ENCODE measurements at places on chromosomes 1 and 21.

DNA sequence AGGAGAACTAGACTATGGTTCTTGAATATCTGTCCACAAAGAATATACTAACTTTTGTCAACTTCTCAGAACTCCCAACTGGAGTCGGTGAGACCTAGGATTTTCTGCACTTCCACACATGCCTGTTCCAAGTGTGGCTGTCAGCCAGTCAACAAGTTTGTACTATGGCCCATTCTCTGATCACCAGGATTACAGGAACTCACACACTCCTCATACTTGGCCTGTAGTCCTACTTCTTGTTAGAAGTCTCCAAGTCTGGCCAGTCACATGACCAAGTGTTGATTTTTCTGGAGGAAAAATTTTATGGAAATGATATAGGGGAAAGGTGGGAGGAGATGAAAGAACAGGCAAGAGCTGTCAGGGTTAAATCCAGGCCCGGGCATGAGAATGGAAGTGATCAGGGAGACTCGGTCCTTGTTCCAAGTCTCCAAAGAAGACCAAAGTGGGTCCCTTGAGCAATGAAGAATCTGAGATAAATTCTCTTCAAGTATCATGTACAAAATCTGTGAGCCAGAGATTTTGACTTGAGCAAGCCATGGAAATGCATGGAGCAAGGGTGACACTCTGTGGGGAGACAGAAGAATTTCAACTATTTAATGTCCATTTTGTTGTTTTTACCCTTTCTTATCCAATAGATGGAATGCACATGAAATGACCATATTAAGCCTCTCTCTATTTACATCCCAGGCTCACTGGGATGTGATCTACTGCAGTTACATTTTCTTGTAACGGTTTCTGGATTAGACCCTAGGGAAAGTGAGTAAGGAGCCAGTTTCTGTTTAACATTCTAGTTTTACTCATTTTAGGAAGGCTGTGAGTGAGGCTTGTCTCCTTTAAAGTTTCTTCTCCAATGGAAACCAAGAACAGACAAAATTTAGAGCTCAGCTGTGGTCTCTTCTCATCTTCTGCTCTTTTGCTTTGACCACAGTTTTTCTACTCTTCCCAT, 320.9 kb downstream of the ASTN1 start:
- peak; percentile 20 for DNase-seq

DNA sequence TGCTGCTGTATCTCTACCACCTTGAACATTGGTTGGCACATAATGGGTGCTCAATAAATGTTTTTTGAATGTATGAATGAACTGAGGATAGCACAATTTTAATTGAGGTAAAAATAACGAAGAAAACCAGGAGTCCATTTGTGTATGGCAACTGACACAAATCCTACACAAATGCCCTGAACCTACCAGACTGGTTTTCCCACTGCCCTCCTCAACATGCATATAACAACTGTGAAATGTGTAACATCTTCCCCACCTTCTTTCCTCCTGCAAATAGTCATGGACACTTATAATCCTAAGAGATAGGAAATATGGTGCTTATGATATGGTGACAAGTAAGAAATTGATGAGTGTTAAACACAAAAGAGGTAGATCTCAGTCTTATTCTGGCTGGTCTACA, 9.9 kb upstream of the LMO4 start:
- DNase-seq: no peak

DNA sequence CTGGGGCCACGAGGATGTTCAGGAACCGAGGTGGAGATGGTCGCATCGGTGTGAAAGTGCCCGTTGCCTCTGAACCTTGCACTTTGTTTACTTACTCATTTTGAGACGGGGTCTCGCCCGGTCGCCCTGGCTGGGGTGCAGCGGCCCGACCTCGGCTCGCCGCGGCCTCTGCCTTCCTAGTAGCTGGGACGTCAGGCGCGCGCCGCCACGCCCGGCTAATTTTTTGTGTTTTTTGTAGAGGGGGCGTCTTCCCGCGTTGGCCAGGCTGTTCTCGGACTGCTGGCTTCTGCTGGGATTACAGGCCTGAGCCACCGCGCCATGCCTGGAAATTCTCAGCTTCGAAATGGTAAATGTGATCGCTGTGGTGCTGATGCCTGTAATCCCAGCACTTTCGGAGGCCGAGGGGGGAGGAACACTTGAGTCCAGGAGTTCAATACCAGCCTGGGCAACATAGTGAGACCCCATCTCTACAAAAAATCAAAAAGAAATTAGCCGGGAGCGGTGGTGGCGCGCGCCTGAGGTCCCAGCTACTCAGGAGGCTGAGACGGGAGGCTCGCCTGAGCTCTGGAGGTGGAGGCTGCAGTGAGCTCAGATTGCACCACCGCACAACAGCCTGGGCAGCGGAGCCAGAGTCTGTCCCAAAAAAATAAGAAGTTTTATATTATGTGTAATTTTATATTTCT, 684 bp upstream of the MRPL20 start:
- peak; percentile 59 for DNase-seq

DNA sequence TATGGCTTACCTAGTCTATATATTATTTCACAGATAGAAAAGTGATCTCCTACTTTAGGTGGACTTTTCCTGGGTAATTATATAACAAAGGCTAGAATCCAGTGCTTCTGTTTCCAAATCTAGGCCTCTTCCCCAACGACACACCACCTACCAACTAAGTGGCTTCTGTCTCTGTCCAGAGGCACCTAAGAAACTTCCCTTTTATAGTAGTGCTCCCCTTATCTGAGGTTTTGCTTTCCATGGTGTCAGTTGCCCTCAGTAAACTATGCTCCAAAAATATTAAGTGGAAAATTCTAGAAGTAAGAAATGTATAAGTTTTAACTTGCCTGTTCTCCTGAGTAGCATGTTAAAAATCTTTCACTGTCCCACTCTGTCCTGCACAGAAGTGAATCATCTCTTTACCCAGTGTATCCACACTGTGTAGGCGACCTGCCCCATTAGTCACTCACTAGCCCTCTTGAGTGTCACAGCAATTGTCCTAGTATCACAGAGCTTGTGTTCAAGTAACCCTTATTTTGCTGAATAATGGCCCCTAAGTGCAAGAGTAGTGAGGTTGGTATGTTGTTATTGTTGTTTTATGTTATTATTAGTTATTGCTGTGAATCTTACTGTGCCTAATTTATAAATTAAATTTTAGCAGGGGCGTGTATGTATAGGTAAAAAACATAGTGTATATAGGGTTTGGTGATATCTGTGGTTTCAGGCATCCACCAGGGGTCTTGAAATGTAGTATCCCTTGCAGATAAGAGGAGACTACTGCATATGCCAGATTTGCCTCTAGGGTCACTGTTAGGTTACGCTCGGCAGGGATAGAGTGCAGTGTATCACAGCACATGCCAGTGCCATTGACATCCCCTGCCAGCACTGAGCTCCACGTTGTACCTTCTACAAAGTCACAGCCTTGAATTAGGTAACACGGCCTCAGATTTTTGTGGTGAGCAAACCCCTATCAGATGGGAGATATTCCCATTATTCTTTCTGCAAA, 14.7 kb upstream of the CD53 start:
- DNase-seq: no peak

- DNase-seq: no peak
Observed at GRCh38 chr1:78673120-78673519, 23.5 kb downstream of the IFI44 start.

- no peak for DNase-seq
Observed at GRCh38 chr21:26614251-26614650, 41.2 kb upstream of the CYYR1 start.

GRCh38 chr21:44914176-44914874, 6.4 kb downstream of the ITGB2 start:
- no peak for DNase-seq

- DNase-seq: peak; percentile 87
Observed at GRCh38 chr1:168498159-168498631, 45.6 kb downstream of the XCL2 start.

- peak; percentile 85 for DNase-seq
Observed at GRCh38 chr1:205748403-205749233, 1.4 kb downstream of the NUCKS1 start.

DNA sequence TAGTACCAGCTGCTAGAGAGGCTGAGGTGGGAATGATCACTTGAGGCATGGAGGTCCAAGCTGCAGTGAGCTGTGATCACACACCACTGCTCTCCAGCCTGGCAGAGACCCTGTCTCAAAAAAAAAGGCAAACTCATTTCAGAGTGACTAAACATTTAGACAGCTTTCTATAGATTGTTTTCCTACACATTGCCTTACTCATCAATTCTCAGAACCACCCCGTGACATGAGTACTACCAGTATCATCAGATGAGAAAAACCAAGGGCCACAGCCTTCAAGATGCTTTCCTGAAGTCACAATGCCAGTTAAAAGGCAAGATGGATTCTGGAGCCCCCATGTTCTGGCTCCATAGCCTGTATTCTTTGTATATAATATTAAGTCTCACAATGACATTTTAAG, 22.4 kb upstream of the SMPDL3B start:
- DNase-seq: no peak

- DNase-seq: no peak
Observed at GRCh38 chr1:14994148-14994547, 159.4 kb upstream of the TMEM51 start.

- DNase-seq: no peak
Observed at GRCh38 chr1:168266644-168267186, 14.0 kb upstream of the TBX19 start.

GRCh38 chr1:107952989-107953388, 12.0 kb downstream of the VAV3 start:
- DNase-seq: no peak

DNA sequence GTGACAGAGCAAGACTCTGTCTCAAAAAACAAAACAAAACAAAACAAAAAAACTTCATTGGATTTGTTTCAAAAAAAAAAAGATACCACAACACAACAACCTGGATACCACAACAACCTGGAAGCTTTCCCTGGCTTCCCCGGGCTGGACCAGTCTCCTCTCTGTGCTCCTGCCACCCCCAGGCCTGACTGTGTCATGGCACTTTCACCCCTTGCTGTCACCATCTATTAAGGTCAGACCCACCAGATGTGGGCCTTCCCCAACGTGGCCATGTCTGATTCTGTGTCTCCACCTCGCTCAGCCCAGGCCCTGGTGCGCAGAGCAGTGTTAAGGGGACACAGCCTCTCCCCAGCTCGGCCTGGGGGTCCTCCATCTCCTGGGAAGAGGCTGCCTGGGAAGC, 28.3 kb upstream of the ACOT11 start:
- DNase-seq: no peak

DNA sequence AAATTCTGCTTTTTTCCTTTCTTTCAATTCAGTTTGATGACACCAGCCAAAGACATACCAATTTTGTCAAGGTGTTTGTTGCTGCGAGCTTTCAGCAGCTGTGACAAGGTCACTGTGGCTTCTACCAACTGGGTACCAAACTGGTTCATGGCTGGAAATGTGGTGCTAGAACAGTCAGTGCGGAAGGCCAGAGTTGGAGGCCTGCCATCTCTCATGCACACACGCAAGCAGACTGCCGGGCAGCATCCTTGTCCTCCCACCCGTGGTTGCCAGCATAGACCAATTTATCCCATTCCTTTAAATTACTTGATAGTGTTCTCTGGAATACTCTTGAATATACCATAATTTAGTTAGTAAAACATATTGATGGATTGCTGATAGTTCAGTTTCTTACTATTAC, 79.9 kb upstream of the GPR52 start:
- no peak for DNase-seq

- peak; percentile 29 for DNase-seq
Observed at GRCh38 chr1:45765999-45766792, 15.7 kb upstream of the IPP start.

DNA sequence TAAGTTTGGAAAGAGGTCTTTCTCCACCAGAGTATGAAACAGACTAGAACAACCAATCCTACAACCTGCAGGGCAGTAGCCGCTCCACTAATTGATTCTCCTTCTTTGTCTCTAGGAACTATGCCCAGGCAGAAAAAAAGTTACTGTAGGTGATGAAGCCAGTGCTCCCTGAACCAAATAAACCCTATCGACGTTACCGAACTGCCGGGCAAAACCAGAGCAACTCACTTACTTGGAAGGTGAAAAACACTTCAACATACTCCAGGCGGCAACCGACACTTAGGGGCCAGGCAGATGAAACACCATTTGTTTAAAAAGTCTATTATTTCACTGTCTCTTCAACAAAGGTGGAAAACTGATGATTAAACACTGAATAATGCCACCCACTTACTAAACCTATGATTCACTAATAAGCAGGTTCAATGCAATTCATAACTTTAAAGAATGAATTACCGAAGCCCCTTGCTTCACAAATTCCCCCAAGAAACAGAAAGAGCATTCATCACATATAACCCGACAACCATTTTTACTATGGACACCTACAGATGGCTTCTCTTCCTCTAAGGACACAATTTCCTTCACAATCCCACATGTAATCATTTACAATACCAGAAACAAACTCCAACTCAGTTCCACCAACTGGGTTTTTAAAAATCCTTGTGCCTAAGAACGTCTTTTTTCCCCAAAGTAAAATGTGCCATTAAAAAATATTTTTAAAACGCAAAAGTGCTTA, 1.6 kb downstream of the NRIP1 start:
- peak; percentile 36 for DNase-seq

GRCh38 chr1:242523719-242524570, 552 bp downstream of the PLD5 start:
- peak; percentile 1 for DNase-seq

GRCh38 chr1:95072117-95072516, 634 bp downstream of the ALG14 start:
- DNase-seq: no peak

DNA sequence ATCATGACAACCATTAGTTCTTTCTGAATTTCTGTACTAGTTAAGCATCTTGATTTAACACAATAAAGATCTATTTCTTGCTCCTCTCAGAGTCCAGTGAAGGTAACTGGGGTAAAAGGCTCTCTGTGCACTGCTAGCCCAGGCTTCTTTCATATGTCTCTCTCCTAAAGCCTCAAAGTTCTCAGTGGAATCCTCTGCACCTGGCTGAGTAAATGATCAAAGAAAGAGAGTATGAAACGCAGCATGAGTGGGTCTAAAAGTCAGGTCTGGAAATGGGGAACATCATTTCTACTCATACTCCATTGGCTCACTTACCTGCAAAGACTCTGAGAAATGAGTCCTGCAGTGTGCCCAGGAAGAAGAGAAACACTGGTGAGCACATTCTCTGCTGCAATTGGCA, 418.5 kb downstream of the PTPRC start:
- no peak for DNase-seq

DNA sequence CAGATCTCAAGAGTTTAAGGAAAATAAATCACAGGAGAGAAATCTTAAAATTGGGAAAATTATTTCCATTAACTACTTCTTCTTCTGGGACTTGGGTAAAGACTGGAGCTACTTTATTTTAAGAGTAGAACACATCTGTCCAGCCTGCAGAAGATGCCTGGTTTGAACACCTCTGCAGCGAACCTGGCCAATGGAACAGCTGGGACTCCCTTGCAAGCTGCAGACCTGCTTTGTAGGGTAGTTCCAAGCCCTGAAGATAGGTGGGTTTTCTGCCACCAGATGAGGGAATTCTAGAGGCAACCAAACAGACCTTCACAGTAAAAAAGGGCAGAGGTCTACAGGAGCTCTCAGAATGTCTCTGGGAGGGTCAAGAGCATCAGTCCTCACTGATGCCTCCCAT, 86.5 kb upstream of the CACNA1E start:
- DNase-seq: no peak

GRCh38 chr1:100631015-100631551, 88.5 kb upstream of the VCAM1 start:
- peak; percentile 97 for DNase-seq

Measured in fibroblast of villous mesenchyme (primary cell).